Stimulated activated CD8-positive, alpha-beta memory T cell treated with anti-CD3 and anti-CD28 coated beads, Interleukin-4, amount 100 ng/mL, for 1 hour (primary cell): ENCODE measurements at places on chromosomes 3 and 15.

GRCh38 chr3:57048052-57048671 lies 12.3 kb upstream of the SPATA12 start:
- no peak for DNase-seq

DNA sequence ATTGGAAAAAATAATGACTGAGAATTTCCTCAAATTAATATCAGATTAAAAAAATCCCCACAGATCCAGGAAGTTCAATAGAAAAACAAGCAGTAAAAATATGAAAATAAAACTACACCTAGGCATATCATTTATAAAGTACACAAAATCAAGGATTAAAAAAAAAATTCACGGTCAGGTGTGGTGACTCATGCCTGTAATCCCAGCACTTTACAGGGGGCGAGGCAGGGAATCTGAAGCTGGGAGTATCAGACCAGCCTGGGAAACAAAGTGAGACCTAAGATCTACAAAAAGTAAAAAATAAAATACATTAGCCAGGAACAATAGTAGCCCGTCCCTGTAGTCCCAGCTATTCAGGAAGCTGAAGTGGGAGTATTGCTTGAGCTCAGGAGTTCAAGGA lies 778.3 kb upstream of the ALCAM start:
- DNase-seq, result no peak

DNA sequence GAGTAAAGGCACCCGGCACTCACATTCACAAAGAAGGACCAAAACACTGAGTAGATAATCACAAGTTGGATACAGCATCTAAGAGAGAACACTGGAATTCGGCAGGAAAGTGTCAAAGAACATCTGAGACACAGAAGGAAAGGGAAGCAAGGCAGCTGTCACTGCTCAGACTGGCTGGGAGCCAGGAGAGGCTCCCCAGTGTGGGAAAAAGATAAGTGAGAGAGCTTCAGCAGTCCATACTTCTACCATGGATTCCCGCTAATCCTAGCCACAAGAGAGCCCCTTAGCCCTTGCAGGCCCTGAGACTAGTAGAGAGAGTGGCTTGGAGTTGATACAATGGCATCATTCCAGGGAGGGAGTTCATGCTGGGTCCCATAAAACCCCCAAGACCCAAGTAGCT lies 36.7 kb upstream of the CP start:
- no peak for DNase-seq

DNA sequence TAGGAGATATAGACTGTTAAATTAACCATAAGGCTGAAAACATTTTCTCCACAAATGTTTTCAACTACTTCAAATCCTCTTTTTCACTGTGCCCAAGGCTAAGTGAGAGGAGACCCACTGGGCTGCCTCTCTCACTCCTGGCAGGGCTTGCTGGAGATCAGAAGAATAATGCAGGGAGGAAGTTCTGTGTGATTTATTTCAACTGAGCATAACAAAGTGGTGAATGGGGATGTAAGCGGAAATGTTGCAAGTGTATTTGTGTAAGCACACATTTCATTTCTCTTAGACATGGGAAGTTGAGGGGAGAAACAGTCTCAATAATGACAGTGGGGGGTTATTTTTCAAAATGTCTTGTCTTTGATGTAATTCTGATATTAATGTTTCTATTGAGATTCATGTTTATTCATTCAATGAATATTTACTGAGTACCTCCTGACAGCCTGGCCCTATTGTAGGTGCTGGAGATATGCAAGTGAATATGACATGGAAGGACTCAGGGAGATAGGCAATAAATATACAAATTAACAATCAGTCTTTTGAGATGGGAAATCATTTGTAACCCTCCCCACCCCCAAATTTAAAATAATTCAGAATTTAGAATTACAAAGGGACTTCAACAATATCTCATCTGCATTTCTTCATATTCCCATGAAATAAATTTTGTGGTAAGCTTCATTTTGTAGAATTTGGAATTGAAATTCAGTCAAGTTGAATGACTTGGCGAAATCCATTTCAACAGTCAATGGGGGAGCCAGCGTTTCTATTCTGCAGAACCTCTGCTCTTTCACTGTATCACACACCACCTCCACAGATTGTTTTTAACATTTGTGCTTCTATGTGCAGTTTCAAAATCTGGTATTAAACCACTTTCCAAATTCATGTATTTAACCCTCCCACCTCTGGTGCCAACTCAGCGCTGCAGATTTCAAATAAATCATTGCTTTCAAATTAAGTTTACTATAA lies 247.2 kb downstream of the SLC9A9 start:
- no peak for DNase-seq

DNA sequence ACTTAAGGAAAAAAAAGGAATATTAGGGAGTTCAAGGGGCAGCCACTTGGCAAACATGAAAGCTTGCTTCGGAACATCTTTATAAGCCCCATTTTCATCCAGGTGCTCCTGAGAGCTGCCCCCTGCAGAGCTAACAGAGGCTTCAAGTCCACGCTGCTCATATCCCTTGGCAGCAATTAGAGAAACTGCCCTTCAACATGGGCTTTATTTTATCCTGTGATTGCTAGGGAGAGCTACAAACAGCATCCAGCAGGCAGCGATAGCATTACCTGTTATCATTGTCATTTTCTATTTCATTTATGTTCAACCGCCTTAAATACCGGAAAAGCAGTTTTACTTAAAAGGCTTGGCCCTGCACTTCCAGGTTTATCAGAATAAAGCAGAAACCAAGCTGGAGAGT lies 68.4 kb upstream of the MCTP2 start:
- no peak for DNase-seq

DNA sequence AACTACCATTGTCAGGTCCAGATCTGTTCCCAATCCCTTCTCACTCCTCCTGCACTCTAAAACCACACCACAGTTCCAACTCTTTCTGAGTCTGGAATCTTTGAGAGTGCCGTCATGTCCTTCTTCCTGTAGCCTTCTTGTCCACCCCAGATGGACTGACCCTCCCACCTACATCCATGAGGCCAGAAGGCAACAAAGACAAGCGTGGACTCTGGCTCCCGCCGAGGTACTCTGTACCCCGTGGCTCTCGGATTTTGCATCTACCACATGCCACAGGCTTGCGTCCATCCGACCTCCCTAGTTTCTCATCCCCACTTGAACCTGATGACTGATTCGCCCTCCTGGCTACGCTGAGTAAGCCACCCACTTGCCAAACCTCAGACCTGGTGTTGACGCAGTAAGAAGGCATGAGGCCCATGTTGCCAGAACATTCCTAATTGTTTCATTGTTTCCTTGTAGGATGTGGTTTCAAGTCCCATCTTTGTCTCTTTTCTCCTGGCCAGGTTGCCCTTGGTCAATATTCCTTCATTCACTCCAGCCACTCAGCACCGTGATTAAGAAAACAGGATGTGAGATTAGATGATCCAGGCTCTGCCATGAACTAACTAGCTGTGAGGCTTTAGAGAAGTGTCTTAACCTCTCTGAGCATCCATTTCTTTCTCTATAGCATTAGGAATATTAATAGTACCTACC lies 1.1 kb upstream of the ZBTB38 start:
- no peak for DNase-seq

- no peak for DNase-seq
Measured at GRCh38 chr3:90011131-90011530, 903.7 kb downstream of the EPHA3 start.

DNA sequence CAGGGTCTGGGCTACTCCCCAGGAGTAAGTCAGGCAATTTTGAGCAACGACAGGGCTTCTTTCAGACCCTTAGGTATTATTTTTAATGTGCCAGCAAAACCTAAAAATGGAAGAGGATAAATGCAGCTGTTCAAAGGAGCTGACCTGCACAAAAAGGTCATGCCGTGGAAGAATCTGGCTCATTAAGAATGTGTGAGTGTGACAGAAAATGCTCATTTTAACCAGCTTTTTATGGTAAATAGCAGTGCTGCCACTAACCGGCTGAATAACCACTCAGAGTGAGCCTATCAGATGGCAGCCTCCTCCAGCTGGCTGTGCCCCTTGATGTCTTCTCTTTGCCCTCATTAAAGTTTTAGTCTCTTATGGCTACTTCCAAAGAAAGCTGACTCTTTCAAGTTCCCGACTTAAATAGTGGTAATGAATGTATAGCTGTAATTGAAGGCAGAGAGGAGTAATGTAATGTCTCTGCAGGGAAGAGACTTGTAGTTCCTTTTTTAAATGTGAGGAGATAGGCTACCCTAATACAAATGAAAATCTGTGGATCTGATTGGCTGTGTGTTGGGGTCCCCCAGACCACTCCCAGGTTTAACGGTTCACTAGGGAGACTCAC lies 9.5 kb upstream of the FSTL1 start:
- DNase-seq, result no peak

DNA sequence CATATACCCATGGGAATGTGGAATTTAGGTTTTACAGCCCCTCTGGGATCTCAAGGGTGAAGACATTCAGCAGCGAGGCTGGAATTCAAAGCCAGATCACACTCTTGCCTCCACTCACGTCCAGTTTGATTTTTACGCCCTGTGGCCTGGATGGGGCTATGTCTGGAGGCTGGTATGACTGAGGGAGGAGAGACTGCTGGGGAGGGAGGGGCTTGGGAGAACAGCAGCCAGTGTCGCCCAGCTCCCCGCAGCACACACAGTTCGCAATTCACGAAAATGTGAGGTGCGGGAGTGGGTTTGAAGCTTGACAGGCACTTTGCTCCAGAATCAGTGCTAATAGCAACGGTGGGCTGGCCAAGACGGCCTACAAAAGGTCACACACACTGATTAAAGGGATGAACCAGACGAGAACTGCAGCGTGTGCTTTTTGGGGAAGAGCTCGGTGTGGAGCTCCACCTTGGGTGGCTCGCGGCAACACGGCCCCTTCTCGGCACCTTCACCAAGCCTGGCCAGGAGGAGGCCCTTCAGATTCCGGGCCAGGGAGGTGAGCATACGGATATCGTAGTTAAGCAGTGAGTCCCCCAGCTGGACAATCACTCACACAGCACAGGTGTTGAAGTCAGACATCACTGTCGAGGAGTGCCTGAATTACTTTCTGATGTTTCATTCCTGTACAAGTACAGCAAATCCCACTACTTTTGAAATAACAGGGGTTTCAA lies 16.4 kb downstream of the EHD4 start:
- DNase-seq, result no peak

- no peak for DNase-seq
Measured at GRCh38 chr3:188170461-188171459, 16.8 kb downstream of the LPP start.

- no peak for DNase-seq
Measured at GRCh38 chr3:196971094-196971698, 2.6 kb upstream of the PIGZ start.

- DNase-seq, result no peak
Measured at GRCh38 chr3:12577379-12577778, 20.5 kb downstream of the MKRN2 start.

DNA sequence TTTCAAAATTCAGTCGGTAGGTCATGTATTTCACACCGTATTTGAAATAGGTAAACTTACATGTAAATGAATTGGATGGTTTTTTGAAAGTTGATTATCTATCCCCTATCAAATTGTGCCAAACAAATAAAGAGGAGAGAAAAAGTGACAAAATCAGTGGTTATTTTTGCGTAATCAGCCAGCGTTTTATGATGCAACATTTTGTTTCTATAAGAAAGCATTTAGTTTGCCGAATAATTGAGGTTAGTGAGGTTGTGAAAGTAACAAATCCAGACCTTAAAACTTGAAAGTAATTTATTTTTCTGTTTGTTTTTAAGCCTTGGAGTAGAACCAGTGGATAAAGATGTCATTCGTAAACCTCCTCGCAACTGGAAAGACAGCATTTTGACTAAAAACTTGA lies 29.3 kb downstream of the ASTE1 start:
- DNase-seq, result no peak

- no peak for DNase-seq
Measured at GRCh38 chr15:35657679-35658311, 111.8 kb upstream of the DPH6 start.

- DNase-seq, result peak; percentile 4
Measured at GRCh38 chr3:48952510-48953118, 34.0 kb downstream of the ARIH2 start.

GRCh38 chr3:184332370-184333090 lies 4.9 kb upstream of the FAM131A start:
- DNase-seq, result no peak

DNA sequence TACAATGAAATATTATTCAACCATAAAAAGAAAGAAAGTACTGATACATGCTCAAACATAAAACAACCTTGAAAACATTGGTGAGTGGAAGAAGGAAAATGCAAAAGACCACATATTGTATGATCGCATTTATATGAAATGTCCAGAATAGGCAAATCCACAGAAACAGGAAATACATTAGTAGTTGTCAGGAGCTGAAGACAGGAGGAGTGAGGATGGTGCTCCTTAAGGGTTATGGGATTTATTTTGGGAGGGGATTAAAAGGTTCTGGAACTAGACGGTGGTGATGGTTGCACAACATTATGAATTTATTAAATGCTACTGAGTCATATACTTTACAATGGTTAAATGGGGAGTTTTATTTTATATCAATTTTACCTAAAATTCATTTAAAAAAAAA lies 12.1 kb upstream of the MAGI1 start:
- DNase-seq, result no peak

GRCh38 chr3:113261626-113262303 lies 50.4 kb downstream of the BOC start:
- DNase-seq, result no peak

GRCh38 chr3:168865022-168865551 lies 769.4 kb upstream of the GOLIM4 start:
- no peak for DNase-seq

- DNase-seq, result no peak
Measured at GRCh38 chr15:71066983-71067382, 48.3 kb upstream of the THSD4 start.

DNA sequence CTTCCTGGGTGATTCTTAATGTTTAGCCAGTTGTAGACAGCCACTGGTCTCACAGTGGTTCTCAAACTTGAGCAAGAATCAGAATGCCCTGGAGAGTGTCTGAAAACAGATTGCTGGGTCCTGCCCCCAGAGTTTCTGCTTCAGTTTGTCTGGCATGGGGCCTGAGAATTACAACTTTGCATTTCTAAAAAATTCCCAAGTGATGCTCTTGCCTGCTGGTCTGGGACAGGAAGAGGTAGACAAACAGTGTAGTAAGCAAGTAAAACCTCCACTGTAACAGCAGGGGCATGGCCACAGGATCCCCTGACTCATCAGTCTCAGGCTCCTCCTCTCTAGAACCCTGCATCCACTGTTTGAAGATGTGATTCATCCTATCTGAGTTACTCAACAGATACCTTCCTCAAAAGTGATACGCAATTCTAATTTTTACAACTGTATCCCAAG lies 36.5 kb downstream of the DZIP1L start:
- no peak for DNase-seq

DNA sequence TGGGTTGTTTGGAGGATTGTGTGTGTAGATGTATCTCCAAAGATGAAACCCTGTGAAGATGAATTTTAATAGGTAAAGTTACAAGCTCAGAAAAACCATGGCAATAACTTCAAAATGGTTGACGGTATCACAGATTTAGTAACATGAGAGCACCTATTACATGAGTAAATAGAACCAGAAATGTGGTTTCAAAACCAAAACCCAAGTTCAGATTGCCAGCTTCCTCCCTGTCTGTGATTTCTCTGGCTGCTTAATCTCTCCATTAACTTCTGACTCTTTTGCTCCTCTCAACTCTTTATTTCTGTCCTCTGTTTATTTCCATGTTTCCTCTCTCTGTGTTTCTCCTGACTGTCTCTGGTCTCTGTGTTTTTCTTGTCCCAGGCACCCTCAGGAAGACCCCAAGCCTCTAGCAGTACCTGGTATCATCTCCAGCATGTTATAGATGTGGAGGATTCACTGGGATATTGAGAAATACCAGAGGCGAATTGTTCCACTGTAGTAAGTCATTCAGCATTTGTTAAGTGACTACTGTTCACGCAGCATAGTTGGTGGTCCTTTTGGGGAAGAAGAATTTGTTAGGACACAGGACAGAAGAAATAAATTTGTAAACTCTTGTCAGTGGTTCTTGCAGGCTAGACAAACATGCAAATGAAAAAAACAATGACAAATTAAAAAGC lies 138.8 kb downstream of the BBX start:
- DNase-seq, result no peak

GRCh38 chr3:46902188-46902631 lies 24.7 kb downstream of the PTH1R start:
- DNase-seq, result no peak
